Activated CD4-positive, alpha-beta T cell treated with anti-CD3 and anti-CD28 coated beads, Interleukin-2, amount 10 ng/mL, durations not matched to agents 24 days and 14 days (primary cell): ENCODE measurements at places on chromosomes 11 and 22.

- no peak for DNase-seq
Observed at GRCh38 chr11:63504054-63504453, 1.8 kb upstream of the LGALS12 start.

DNA sequence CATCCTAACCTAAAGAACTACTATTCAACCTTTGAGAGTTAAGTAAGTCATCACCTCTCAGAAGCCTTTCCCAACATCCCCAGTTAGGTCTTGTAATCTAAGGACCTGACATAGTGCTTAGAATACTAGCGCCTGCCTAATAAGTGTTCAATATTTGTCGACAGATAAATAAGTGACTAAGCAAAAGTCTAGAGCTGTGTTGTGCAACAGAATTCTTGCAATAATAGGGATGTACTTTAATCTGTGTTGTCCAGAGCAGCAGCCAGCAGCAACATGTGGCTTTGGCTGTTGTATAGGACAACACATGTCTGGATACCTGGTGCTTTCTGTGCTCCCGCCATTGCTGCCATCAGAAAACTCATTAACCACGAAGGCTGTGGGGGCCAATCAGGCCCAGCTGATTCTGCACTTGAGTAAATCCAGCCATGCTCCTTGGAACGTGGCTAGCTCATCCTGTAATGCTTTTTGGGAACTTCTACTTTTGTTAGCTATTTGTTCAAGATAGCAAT is 66.8 kb upstream of the NTM start:
- no peak for DNase-seq

- no peak for DNase-seq
Observed at GRCh38 chr11:4086575-4087353, 7.8 kb upstream of the RRM1 start.

- DNase-seq = no peak
Observed at GRCh38 chr11:6142936-6143335, 27.2 kb downstream of the OR52B2 start.

DNA sequence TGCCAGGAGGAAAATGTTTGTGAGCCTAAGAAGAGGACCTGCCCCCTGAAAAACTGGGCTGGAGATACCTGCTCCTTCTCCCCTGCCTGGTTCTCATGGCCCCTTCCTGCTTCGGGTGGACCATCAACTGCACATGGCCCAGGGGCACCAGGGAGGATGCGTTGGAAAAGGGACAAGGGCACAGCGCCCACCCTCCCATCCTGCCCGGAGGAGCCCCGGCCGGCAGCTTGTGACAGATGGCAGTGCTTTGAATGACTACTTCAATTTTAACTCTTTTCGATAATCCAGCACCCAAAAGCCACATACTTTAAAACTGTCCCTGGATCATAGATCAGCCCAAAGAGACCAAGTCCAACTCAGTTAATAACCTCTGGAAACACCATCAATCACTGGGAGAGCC is 135.8 kb upstream of the NECTIN1 start:
- DNase-seq = no peak

DNA sequence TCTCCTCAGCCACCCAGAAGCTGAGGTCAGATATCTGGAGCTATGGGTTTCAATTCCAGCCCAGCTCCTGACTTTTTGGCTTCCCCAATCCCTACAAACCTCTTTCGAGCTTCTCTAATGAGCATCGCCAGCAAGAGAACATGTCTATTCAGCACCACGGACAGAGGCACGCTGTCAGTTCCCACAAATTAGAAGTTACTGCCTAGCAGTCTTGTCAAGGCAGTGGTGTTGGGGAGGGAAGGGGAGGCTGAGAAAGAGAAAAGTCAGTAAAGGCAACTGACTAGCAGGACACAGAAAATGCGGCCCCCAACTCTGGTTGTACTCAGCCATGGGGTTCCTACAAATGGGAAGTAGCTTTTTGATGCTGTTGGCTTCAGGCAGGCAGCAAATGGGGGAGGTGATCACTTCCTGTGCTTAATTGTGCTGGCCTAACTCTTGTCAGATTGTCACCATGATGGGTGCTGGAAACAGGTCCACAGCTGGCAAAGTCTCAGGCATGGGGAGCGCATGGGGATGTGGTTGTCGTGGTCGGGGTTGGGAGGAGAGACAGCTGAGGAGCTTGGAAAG is 205.9 kb downstream of the ST3GAL4 start:
- DNase-seq = peak; percentile 81

GRCh38 chr22:29887358-29887757 is 4.4 kb downstream of the MTMR3 start:
- no peak for DNase-seq

DNA sequence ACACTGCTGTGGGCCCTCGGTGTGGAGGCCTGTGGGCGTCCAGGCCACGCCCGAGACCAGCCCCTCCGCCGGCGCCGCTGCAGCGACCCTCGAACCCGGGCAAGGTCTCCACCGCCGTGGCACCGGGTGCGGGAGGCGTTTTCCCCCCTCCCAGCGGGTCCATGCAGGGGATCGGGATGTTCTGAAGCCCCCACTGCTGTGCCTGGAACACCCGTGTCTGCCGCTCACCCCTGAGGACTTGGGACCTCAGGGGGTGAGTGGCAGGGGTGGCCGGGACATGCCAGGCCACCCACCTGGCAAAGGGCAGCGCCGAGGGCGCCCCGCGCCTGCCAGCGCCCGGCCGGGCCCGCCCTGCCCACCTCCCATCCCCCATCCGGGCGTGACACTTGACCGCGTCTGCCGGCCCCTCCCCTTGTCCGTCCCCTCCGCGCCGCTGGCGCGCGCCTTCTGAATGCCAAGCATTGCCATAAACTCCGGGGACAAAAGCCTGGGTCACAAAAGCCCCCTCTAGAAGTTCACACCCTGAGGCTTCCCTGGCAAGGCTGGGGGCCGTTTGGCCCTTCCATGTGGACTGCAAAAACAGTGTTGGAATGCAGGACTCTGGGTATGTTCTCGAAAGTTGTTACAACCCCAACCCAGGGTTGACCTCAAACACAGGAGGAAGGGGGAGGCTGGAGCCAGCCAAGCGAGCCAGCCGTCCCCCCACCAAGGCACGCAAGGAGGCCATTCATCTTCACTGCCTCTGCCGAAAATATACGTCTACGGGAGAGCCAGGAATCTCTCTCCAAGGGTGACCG is 819 bp upstream of the KCNQ1OT1 start:
- DNase-seq = peak; percentile 81

DNA sequence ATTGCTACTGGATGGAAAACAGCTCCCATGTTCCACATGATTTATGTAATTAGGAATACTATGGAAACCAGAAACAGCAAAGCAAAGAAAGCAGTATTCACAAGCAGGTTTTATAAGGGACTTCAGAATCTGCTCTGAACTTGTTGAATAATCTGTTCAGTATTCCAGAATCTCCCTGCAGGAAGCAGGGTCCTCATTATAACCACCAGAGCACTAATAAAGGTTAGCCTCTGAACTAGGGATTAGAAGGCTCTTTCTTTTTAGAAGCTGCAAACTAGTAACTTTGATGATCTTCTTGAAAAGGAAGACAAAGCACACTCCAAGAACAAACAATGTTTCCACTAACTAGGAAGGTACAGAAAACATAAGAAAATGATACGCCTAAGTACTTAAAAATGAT is 125.8 kb downstream of the DCDC1 start:
- DNase-seq = no peak

GRCh38 chr11:15161790-15162189 is 47.1 kb downstream of the INSC start:
- DNase-seq = no peak

DNA sequence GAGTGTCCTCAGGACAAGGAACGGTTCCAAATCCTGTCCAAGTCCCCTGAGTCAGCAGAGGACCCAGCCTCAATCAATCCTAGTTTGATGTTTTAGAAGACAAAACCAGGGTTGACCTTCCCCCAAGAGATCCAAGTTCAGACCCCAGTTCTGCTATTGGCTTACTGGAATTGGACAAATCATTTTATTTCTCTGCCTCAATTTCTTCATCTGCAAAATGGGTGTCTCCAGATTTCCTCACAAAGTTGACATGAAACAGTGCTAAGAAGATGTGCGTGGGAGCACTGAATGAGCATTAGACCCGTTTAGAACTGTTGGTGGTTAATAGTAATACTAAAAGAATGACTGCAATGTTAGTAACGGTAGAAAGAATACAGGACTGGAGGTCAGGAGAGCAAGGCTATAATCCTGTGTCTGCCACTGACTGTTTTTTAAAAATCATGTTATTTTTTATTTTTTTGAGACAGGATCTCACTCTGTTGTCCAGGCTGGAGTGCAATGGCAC is 32.8 kb upstream of the SCUBE1 start:
- no peak for DNase-seq

- DNase-seq = no peak
Observed at GRCh38 chr11:24324211-24324610, 172.6 kb upstream of the LUZP2 start.

GRCh38 chr11:76777876-76778275 is 5.3 kb upstream of the TSKU start:
- DNase-seq = no peak

- no peak for DNase-seq
Observed at GRCh38 chr11:742156-742546, 5.1 kb upstream of the TALDO1 start.

- no peak for DNase-seq
Observed at GRCh38 chr11:69439127-69439526, 42.3 kb upstream of the LINC01488 start.

- no peak for DNase-seq
Observed at GRCh38 chr11:100619484-100619883, 67.6 kb upstream of the ARHGAP42 start.

GRCh38 chr11:64353715-64354506 is 5.1 kb upstream of the RPS6KA4 start:
- DNase-seq = no peak

GRCh38 chr11:47356998-47357329 is 4.5 kb upstream of the MYBPC3 start:
- DNase-seq = no peak

DNA sequence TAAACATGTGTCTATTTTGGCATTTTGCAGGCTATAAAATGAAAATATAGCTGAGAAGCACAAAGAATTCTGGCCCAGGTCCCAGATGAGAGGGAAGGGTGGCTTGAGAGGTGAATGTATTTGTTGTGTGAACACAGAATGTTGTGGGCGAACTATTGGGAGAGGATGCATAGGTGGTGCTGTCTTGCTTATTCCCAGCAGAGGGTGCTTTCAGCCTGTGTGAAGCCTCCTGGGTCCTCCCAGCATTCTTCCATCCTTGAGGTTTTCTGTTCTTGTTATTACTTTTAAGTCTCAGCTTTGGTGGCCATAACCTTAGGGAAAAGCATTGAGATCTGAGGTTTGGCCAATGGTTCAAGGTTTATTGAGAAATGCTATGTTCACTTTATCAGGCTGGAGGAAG is 108.7 kb upstream of the SNX19 start:
- no peak for DNase-seq

DNA sequence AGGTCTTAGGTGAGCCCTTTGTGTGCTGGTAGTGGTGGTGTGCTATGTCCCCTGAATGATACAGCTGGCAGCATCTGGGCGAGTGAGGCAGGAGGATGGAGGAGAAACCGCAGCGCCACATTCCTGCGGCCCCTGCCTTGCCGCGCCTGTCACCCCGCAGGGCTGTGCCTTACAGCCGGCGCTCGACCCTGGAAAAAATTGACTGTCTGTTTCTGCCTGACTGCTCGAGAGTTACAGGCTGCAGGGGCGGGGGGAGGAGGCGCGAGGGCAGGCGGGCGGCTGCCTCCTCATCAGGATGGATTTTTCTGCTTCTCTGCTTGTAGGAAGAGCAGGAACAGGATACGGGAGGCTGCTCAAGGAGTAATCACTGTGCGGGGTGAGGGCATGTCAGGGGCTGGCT is 443.4 kb downstream of the MIAT start:
- DNase-seq = no peak

DNA sequence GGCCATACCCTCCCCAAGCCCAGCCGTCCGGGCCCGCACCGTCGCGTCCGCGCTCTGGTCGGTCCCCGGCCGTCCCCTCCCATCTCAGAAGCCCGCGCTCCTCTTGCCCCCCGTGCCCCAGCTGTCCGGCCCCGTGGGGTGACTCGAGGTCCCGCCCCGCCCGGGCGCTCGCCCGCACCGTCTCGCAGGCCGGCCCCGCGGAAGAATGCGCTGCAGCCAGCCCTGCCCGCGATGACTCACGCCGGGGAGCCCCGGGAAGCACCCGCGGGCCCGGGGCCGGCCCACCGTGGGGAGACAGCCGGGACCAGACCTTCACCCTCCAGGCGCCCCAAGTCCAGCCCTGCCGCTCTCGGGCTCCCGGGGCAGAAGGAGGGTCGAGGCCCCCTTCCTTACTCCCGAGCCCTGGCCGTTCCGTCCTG is 320 bp upstream of the PHLDA2 start:
- peak; percentile 86 for DNase-seq

- peak; percentile 97 for DNase-seq
Observed at GRCh38 chr11:67391304-67392182, at the start of gene RAD9A. TSS of gene RAD9A (plus strand) at chr11:67391986. CDS start at chr11:67392045, 59 bp downstream.
